ENCODE measurements at places on chromosomes 5 and 9.
A peak's percentile ranks its signal among the peaks of the same experiment; 100 is the strongest.

GRCh38 chr5:149060325-149060724 lies 2.5 kb downstream of the SH3TC2 start:
- H3K27ac ChIP-seq: no peak overlapping the region
- no peak overlapping the region for H3K4me3 ChIP-seq
- DNase-seq: no peak
- no peaks in the 10 kb centered on the region for H3K27me3 ChIP-seq

GRCh38 chr5:60340326-60340725 lies 359.6 kb downstream of the DEPDC1B start:
- no peaks in the 10 kb centered on the region for H3K36me3 ChIP-seq
- no peak overlapping the region for H3K4me3 ChIP-seq
- no peak overlapping the region for H3K27ac ChIP-seq
- no peak for DNase-seq
- H3K27me3 ChIP-seq: peaks cover 4% of the 10 kb centered on the region
- H3K4me1 ChIP-seq: no peaks in the 10 kb centered on the region

- no peaks in the 10 kb centered on the region for H3K36me3 ChIP-seq
- no peak for DNase-seq
- no peak overlapping the region for H3K27ac ChIP-seq
These were observed 197.0 kb upstream of the NMUR2 start for GRCh38 chr5:152601806-152602732.

DNA sequence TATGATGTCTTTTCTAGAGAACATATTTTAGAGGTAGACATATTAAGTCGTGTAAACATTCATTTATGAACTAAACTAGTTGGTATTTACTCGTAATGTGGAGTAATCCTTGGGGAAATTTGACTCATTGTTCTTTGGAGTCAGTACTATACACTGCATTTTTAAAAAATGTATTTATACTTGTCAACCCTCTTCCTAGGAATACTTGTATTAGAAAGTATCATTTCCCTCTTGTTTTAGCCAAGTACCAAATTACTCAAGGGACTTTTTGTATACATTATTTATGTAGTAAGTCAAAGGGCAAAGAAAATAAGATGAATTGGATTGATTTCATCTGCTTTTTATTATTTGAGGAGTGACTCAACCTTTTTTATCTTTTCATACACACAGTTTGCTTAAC lies 248.1 kb upstream of the IZUMO3 start:
- H3K4me3 ChIP-seq: no peak overlapping the region
- DNase-seq: no peak
- H3K4me1 ChIP-seq: no peaks in the 10 kb centered on the region
- H3K36me3 ChIP-seq: no peaks in the 10 kb centered on the region
- no peak overlapping the region for H3K27ac ChIP-seq

DNA sequence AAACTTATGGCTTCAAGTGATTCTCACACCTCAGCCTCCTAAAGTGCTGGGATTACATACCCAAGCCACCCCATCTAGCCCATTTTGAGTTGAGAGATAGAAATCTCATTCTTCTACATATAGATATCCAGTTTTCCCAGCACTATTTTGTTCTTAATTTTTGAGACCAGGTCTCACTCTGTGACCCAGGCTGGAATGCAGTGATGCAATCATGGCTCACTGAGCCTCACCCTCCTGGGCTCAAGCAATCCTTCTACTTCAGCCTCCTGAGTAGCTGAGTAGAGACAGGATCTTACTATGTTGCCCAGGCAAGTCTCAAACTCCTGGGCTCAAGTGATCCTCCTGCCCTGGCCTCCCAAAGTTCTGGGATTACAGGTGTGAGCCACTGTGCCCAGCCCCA lies 60.9 kb upstream of the CTNNA1 start:
- H3K36me3 ChIP-seq: no peaks in the 10 kb centered on the region
- no peak overlapping the region for H3K4me3 ChIP-seq
- no peak overlapping the region for H3K27ac ChIP-seq
- DNase-seq: no peak
- peaks cover 5% of the 10 kb centered on the region for H3K4me1 ChIP-seq
- H3K27me3 ChIP-seq: no peaks in the 10 kb centered on the region

DNA sequence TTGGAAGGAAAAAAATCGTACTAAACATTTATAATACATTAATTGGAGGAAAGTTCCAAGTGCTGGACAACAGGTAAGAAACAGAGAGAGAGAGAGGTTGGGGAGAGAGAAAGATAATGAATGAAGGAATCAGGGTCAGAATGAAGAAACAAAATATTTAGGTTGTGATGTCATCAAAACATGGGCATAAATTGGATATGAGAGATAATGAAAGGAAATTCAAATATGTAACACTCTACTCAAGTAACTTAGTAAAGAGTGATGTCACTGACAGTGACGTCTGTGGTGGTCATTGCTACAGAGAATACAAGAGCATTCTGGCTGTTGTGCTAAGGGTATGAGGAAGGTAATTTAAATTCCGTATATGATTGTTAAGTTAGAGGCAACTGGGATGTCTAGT lies 543.4 kb upstream of the COX7C start:
- no peak overlapping the region for H3K27ac ChIP-seq
- no peaks in the 10 kb centered on the region for H3K36me3 ChIP-seq
- DNase-seq: no peak
- no peak overlapping the region for H3K4me3 ChIP-seq

DNA sequence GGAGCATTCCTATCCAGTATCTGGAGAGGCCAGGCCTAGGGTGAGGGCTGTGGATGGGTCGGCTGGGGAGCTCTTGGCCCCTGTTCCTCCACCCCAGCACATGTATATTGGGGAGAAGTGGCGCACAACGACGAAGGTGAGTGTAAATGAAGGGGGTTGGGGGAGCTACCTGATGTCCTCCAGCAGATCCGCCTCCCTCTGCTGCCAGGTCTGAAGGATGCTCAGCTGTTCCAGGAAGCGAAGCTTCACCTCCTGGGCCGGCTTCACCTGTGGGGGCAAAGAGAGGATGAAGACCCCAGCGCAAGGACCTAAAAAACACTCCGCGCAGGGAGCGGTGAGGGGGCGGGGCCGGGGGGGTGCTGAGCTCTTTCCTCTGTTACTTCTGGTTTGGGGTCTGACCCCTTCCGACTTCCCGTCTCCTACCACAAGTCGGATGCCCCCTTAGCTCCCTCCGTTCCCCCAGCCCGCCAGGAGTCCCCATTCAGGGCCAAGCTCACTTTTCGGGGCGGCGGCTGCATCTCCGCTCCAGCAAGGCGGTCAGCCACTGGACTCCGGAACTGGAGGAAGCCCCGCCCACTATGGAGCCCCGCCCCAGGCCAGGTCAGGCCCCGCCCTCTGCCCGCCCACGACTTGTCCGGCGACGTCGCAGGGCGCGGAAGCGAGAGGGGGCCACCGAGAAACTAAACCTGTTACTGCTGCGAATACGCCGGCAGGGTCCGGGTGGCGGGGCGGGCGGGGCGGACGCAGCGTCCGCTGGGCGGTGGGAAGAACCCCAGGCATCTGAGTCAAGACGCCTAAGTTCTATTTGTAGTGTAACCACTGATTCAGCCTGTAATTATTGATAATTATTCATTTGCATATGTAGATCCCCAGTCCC lies at the start of gene FCHSD1:
FCHSD1 (minus strand) TSS at position 568 of the 877 bp plus-strand sequence; CDS start at position 518, 50 bp downstream.
- H3K36me3 ChIP-seq: no peaks in the 10 kb centered on the region
- peaks cover 2% of the 10 kb centered on the region for H3K4me1 ChIP-seq
- peak within 1 kb of the TSS; percentile 94 for H3K4me3 ChIP-seq
- H3K27me3 ChIP-seq: peaks cover 14% of the 10 kb centered on the region
- DNase-seq: peak; percentile 83
- H3K27ac ChIP-seq: peak within 1 kb of the TSS; percentile 87

- H3K4me3 ChIP-seq: peak overlapping the region; percentile 75
- DNase-seq: no peak
- no peak overlapping the region for H3K27ac ChIP-seq
These were observed 3.4 kb upstream of the MYORG start for GRCh38 chr9:34380034-34380510.

DNA sequence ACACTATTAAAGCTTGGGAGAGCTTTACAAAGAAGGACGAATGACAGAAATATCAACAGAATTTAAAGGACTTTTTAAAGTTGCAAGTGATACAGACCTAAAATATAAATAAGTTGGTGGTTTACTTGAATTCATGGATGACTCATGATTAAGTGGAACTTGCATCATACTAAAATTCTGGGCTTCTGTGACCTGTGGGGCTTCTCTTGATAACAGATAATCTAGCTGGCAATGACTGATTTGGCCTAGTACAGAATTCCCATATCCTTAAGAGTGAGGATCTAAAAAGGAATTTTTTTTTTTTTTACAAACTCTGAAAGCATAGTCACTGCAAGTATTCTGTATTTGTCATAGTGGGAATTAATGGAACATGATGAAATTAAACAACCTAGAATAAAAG lies 543.7 kb upstream of the SGCD start:
- no peak overlapping the region for H3K4me3 ChIP-seq
- no peaks in the 10 kb centered on the region for H3K27me3 ChIP-seq
- no peak for DNase-seq
- H3K36me3 ChIP-seq: no peaks in the 10 kb centered on the region
- no peaks in the 10 kb centered on the region for H3K4me1 ChIP-seq
- H3K27ac ChIP-seq: no peak overlapping the region

DNA sequence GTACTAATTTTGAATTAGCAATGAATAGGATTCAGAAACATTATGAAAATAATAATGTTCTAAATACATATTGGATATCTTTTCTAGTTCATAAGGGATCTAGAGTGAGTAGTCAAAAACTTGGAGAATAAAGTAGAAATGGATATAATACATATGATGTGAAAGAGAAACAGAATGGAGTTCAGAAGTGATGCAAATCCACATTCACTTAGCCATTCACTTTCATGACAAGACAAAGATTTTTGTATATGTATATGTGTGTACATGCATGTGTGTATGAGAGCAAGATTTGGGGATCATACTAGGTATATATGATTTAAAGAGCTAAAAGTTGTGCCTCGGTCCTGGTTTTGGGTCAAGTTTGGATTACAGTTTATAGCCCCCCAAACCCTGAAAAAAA lies 34.1 kb downstream of the TMEM252 start:
- no peak overlapping the region for H3K4me3 ChIP-seq
- no peaks in the 10 kb centered on the region for H3K36me3 ChIP-seq
- H3K4me1 ChIP-seq: peaks cover 2% of the 10 kb centered on the region
- no peak for DNase-seq
- H3K27me3 ChIP-seq: peaks cover 6% of the 10 kb centered on the region

- no peaks in the 10 kb centered on the region for H3K27me3 ChIP-seq
- H3K36me3 ChIP-seq: peaks cover 8% of the 10 kb centered on the region
- H3K4me1 ChIP-seq: peaks cover 28% of the 10 kb centered on the region
- H3K4me3 ChIP-seq: no peak overlapping the region
- DNase-seq: no peak
These were observed 15.5 kb upstream of the FAM120AOS start for GRCh38 chr9:93468763-93469456.

DNA sequence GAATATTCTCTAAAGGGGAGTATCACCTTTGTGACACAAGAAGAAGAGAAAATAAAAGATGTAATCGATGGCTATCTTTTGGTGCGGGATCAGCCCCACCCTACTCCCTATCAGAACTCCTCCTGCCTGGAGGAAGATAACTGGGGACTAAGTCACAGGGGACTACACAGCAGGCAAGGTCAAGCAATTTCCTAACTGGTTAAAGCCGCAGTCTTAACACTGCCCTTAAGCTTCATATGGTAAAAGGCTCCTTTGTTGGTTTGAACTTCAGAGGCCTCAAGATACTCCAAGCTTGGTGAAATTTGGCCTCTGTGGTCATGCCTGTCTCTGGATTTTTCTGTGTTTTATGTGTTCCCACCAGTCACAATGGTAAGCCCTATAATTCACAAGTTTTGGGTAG lies 1.3 kb upstream of the SHISAL2B start:
- peaks cover 72% of the 10 kb centered on the region for H3K27me3 ChIP-seq
- H3K4me1 ChIP-seq: peaks cover 4% of the 10 kb centered on the region
- no peak overlapping the region for H3K27ac ChIP-seq
- no peaks in the 10 kb centered on the region for H3K36me3 ChIP-seq
- no peak overlapping the region for H3K4me3 ChIP-seq

GRCh38 chr5:109852371-109853155 lies 162.8 kb downstream of the MAN2A1 start:
- H3K4me1 ChIP-seq: peaks cover 15% of the 10 kb centered on the region
- H3K4me3 ChIP-seq: no peak overlapping the region
- no peak for DNase-seq
- H3K27me3 ChIP-seq: no peaks in the 10 kb centered on the region
- H3K27ac ChIP-seq: no peak overlapping the region
